ENCODE measurements at places on chromosomes 1 and 21. TPM values are rescaled to one million over a fixed set of nuclear protein-coding genes. Genes with fewer than 3 reads are reported as not detected.

GRCh38 chr1:214471458-214471857, 79.9 kb downstream of the PTPN14 start:
- DNase-seq: no peak

DNA sequence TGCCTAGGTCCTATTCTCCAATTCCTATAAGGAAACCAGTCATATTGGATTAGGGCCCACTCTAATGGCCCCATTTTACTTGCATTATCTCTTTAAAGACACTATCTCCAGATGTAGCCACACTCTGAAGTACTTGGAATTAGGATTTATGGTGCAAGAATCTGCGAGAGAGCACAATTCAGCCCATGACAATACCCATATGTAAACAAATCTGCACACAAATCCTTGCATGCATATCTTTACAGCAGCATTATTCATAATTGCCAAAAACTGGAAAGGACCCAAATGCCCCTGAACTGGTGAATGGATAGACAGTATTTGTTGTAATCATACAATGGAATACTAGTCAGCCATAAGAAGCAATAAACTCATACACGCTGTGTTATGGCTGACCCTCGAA, 229.8 kb upstream of the ADAMTS5 start:
- no peak for DNase-seq

DNA sequence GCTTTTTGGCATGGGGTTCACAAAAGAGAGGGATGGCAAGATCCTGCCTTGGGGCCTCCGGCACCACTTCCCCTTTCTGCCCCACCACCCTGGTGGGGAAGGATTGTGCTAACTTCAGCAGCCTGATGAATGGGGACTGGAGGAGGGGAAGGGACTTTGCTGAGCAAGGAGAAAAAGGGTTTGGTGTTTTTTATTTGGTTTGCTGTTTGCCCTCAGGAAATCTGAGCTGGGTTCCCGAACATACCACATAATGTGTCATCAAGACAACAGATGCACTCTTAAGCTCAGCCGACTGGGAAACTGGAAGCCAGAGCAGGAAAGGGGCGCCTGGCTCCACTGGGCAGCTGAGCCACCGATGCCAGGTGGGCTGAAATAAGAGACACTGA, 19.8 kb downstream of the OLFML2B start:
- DNase-seq: no peak

GRCh38 chr1:11780380-11781147, 18.6 kb downstream of the C1orf167 start:
- no peak for DNase-seq

GRCh38 chr1:212665241-212666115, 34.2 kb downstream of the BATF3 start:
- DNase-seq: peak; percentile 84

GRCh38 chr1:91603409-91603808, 102.8 kb downstream of the CDC7 start:
- DNase-seq: no peak

GRCh38 chr1:83905315-83905907, 93.5 kb downstream of the TTLL7 start:
- DNase-seq: no peak

GRCh38 chr1:7691576-7691975, 79.5 kb upstream of the VAMP3 start:
- DNase-seq: no peak

DNA sequence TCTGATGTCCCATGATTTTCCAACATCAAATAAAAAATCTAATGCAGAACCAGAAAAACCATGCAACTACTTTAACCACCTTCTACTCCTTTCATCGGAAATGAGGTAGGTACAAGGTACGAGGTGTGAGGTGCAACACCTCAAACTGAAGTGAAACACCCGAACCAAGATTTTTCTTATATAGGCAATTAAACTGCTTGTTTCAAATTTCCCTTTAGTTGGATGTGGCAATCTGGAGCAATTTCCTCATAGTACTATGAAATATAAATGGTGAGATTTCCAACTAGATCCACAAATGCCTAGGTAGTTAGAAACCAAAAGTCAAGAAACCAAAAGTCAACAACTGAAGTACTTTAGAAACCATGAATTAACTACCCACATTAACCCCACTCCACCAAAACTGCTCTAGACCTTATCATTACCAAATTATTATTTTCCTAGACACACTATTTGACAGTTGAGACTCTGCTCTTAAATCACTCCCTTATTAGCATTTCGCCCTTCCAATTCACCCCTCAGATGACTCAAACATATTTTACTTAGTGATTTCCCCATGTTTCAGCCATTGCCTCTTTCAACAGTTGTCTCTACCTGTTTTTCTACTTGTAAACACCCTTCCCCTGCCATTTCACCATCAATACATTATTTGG, 37.8 kb downstream of the FUBP1 start:
- no peak for DNase-seq

DNA sequence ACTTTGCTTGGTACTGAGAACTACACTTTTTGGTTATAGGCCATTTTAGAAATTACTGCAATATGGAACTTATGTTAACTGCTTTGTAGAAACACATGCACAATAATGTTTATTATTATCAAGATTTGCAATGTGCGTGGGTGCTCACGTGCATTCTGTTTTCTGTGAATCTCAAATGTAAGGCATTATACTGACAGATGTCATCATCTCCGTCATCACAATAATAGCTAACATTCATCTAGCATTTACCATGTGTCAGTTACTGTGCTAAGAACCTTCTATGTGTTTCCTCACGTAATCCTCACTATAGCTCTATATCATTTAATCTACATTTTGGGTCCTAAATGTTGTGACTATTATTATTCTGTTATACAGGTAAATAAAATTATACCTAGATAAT, 1214.8 kb upstream of the ADGRL4 start:
- no peak for DNase-seq

DNA sequence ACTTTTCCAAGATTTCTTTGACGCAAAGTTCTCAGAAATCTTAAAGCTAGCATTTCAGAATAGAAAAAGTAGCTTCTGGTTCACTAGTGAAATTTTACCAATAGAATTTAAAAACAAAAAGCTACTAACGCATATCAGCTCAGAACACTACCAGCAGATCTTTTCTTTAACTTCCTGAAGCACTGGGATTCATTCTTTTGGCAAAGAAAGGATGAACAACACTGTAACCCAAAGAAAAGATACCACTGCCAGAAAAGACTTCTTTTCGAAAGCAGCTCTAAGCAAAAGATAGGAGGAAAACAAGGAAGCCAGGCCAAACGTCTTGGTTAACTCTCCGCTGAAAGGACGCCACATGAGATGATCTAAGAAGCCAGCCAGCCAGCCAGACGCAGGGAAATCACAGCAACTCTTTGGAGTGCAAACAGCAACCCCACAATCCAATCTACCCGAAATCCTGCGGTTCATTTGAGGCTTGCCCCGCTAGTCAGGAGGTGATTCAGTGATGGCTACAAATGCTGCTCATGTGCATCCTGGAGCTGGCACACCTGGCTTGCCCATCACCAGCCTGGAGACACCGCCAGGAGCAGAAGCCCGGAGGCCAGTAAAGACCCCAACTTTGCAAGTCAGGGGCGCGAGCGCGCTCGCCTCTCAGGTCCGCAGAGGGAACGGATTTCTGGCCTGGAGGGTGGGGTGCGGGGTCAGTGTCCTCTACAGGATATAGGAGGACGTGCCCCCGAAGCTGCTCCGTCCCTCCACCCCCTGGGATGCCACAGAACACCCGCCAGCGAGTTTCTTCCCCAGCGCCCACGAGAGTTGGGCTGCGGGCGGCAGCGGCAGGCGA, 812 bp downstream of the NBPF1 start:
- peak; percentile 75 for DNase-seq

- DNase-seq: no peak
Measured at GRCh38 chr1:71222668-71223067, 141.8 kb upstream of the ZRANB2 start.

DNA sequence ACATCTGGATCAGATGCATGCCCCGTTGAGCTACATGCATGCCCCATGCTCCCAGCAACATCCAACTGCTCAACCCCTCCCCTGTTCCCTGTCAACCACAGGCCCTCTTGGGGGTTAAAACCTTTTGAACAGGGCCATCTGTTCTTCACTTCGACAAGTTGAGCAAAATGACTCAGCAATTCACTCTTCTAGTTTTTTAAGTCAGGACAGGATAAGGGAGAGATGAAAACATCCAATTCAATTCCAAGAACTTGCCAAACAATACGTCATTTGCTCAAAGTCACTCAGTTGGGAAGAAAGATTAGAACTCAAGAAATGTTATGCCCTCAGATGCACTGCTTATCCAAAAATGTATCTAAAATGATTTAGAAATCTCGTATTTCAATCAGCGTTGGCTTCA, 46.1 kb upstream of the MTF2 start:
- no peak for DNase-seq

Gene ISG15
- total RNA-seq: 40.8 TPM

Gene PGLYRP3
- not detected for total RNA-seq

Gene KCNE2
- total RNA-seq: not detected

Gene ZNF593OS
- total RNA-seq: not detected

Gene PADI3
- total RNA-seq: not detected

Gene PSEN2
- 24.6 TPM for total RNA-seq

Gene TCEA3
- total RNA-seq: 233 TPM

Measured in transverse colon (tissue), 4 donors.